HEK293T (cell line): ENCODE measurements at places on chromosomes 6 and 20.

DNA sequence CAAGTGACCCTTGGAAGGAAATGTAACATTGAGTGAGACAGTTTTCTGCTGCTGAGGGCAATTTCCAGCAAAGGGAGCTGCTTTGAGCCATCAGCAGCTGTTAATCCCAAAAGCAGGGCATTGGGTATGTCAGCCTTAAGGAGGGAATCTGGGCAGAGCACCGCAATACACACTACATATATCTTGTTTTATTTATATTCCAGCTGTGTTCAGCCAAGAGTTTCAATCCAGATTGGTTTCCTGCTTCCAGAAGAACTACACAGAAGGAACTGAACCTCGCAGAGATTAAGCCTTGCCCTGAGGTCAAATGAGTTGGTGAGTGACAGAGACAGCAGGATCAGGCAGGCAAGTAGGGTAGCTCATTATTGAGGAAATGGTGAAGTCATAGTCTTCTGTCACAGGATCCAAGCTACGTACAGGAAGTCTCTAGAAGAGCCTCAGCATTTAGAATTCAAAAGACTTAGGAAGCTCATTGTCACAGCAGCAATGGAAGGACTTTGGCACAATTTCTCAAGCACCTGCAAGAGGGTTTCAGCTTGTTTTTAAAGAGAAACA lies 109.9 kb upstream of the HEY2 start:
- no peak for DNase-seq

- no peak for DNase-seq
Observed at GRCh38 chr6:108556866-108557493, 3.7 kb upstream of the FOXO3 start.

DNA sequence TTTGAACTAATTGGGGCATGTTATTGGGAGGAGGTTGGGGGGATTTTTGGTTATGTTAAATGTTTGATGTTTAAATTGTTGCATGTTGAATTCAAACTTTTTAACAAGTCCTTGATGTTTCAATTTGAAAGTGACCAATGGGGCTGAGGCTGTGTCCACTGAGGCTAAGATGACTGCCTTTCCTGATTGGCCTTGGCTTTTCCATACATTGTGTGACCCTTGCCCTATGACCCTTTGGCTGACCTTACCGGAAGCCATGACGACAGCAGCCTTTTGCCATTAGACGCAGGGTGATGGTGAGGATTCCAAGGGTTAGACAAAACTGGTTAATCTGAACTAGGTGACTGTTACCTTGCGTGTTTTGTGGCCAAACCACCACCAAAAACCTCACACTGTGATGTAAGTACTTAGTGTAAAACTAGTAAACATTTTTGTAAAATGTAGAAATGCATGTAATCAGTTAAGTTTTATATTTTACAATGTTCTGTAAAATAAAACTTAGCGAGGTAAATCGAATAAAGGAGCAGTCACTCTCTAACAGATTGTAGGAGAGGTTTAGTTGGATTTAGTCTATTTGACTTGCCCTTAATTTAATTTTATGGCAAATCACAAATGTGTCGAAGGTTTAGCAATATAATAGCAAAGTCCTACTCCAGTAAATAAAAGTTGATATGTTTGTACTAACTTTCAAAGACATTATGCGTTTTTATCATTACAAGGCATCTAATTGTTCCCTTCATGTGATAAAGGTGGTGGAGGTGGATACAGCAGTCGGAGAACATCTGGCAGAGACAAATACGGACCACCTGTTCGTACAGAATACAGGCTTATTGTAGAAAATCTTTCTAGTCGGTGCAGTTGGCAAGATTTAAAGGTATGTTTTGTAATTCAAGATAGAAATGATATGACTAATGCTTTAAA lies 1.6 kb downstream of the SRSF6 start:
- DNase-seq = no peak

DNA sequence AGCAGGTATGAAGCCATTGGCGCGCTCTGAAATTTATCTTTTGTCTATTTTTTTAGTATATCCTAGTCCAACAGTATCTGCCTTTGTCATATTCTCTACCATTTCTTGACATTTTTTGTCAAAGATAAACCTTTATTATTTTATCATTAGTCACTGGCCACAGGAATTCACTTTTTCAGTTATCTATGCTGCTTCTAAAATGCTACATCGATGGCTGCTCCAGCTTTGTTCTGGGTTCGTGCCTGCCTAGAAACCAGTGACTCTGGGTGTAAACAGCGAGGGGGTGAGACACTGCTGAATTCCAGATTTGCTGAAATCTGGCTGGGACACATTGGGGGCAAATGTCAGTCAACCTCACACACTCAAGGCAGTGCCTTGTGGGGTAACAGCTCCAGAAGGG lies 193.4 kb downstream of the CDC5L start:
- no peak for DNase-seq

- DNase-seq = no peak
Observed at GRCh38 chr6:83517500-83517899, 5.2 kb downstream of the PRSS35 start.

DNA sequence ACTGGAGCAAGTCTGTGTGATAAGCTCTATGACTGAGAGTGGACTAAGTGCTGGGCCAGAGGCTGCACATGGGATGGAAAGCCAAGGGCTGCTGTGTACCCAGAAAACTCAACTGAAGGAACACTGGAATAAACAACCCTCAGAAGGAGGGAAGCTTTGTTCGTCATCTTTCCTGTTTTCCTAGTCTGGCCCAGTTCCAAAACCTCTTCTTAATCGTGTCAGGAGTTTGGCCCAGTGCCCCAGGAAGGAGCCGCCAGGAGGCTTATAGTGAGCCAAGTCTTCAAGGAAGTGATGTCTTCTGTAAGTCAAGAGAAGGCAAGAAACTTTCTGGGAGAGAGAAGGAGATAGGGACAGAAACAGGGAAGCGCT lies 23.3 kb upstream of the TOP1 start:
- no peak for DNase-seq

GRCh38 chr6:21887231-21888185 lies 294.0 kb downstream of the SOX4 start:
- no peak for DNase-seq

- no peak for DNase-seq
Observed at GRCh38 chr6:1399085-1399780, 9.9 kb downstream of the FOXF2 start.

DNA sequence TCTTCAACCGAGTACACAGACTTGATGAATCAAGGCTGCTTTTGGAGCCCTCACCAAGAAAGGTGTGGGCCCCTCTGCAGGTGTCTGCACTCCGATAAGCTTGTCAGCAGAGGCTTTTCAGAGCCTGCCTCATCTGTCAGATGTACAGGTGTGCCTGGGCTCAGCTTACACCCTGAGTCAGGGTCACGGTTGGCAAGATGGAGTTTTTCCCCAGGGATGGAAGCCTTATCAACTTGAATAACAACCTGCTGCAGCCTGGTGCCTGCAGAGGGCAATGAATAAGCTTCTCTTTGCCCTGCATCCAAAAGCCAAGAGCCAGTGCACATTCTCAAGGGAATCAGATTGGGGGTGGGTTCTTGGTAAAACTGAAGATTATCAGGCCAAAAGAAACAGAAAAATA lies 427.1 kb downstream of the CD83 start:
- DNase-seq = no peak

DNA sequence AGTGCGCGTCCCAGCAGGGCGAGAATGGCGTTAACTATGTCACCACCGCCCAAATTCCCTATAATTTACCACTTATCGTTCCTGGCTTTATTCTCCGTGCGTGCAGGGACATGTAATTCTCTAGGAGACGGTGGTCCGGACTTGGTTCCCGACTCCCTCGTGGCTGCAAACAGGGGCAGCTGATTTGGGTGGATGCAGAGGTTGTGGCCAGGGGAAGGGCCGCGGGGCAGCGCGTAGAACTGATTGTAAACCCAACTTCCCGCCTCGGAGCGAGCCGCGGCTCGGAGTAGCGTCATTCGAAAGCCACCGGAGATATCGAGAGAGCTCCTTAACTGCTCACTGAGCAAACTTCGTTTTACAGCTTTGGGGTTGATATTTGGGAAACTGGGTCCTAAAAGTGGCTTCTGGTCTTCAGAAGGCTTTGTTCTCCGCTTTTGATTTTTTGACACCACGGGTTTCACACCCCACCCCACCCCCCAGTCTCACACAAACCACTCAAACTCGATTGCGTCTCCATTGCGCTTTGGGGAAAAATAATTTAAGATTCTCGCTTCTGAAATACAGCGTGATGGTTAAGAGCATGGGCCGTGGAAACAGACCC lies 17.5 kb upstream of the ZSCAN9 start:
- peak; percentile 66 for DNase-seq

GRCh38 chr6:6694368-6694780 lies 105.9 kb downstream of the LY86 start:
- no peak for DNase-seq

- DNase-seq = no peak
Observed at GRCh38 chr6:4591218-4591617, 185.0 kb upstream of the CDYL start.

- no peak for DNase-seq
Observed at GRCh38 chr6:76814496-76815458, 648.5 kb downstream of the HTR1B start.

GRCh38 chr20:35307666-35308653 lies 15.7 kb upstream of the FAM83C start:
- DNase-seq = no peak

GRCh38 chr20:7332169-7332568 lies 564.7 kb downstream of the BMP2 start:
- DNase-seq = no peak
